ENCODE measurements at places on chromosomes 6 and 20.
A peak's percentile ranks its signal among the peaks of the same experiment; 100 is the strongest.

GRCh38 chr20:58875541-58876134 is 23.1 kb downstream of the GNAS start:
- DNase-seq, result no peak

DNA sequence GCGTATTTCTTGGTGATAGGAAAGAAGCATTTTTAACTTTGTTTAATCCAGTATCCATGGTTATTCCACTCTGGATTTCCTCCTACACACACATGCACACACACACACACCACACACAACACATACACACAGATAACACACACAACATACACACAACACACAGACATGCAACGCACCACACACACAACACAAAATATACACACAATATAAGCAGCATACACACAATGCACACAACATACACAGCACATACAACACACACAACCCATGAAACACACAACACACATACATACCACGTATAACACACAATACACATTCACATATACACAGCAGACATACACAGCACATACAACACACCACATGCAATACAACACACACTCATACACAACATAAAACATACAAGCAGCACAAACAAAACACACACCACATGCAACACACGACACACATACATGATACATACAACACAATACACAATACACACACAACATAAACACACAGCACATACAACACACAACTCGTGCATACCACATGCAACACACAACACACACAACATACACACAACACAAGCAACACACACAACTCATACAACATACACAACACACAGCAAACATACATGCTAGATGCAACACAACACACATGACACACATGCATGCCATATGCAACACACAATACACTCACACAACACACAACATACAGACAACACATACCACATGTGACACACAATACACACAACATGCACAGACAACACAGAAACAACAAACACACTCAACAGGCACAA is 13.0 kb downstream of the TTLL2 start:
- DNase-seq, result no peak

DNA sequence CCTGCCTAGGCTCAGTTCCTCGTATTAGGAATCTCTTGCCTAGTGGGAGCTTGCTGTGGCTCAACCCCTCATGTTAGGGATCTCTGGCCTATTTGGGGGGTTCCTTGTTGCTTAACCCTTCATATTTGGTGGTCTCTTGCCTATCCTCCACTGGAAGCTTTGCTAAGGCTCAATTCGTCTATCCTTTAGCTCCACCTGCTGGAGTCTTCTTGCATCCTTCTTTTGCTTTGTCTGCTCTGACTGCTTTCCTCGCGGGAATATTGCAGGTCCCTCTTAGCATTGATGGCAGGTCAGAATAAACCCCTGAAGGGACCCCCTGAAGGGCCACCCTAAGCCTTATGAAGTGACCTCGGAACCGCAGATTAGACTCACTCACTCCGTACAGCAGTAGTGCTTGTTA is 203.0 kb upstream of the TBX18 start:
- DNase-seq, result no peak

DNA sequence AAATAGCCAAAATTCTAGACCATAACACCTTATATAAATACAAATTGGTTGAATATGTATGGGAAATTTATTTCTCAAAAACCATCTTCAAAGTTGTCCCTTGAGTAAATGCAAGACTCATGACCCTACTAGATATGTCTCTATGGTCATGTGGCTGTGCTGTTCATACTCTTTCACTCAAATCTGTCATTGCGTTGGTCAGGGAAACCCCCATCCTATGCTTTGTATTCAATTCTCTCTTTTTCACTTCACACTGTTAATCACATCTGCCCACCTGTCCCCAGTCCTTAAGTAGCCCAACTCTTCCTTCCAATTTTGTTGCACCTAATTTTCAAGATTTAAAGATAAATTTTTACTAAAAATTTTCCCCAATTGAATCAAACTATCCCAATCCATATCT is 51.0 kb downstream of the RPS12 start:
- peak; percentile 28 for DNase-seq

GRCh38 chr6:104705095-104705707 is 154.5 kb downstream of the HACE1 start:
- DNase-seq, result peak; percentile 63

- DNase-seq, result no peak
These were observed 131.6 kb downstream of the PHACTR3 start for GRCh38 chr20:59735917-59736316.

DNA sequence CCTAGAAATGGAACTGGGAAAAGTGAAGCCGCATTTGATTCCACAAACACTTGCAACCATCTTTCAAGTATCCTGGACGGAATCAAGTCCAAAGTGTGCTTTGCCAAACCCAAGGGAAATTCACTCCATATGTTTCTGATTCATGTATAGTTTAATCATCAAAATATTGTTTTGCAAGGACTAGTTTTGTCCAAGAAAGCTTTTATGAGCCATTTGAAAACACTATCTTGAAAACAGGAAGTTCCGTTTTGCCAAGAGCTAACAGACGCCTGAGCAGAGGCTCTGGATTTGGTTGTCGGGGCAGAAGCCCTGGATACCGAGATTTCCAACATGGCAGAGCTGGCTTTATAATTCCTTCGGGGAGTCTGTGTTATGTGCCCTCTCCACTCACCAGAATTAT is 251.1 kb downstream of the PHACTR1 start:
- DNase-seq, result no peak

GRCh38 chr20:818001-818664 is 15.4 kb upstream of the FAM110A start:
- no peak for DNase-seq

- peak; percentile 19 for DNase-seq
These were observed 54.0 kb upstream of the REV3L start for GRCh38 chr6:111536910-111537527.

DNA sequence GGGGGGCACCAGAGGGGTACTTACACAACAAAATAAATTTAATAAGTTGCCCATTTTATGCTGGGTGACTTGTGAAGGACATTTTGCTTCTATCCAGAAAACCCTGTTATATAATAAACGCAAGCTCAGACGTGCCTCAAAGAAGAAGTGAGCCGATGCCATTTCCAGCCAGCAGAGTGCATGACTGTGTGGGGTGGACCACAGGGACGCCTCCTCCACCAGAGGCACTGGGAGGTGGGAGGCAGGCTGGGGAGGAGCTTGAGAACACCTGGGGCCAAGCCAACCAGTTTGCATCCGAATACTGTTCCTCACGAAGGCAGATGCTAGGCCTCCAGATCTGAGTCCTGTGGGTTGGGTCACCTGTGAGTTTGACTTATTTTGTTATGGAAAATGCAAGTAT is 363.8 kb downstream of the RNGTT start:
- DNase-seq, result no peak

DNA sequence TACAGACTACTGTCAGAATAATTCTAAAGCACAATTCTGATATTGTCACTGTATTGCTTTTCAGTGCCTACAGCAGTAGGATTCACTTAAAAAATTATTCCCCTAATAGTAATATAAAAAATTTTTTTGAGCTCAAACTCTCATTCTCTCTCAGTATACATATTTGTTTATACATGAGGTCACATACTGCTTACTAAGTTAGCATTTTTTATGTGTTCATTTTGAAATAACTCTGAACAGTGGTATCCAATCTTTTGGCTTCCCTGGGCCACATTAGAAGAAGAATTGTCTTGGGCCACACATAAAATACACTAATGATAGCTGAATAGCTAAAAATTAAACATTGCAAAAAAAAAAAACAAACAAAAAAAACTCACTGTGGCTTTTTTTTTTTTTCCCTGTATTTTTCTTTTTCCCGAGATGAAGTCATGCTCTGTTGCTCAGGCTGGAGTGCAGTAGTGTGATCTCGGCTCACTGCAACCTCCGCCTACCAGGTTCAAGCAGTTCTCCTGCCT is 38.6 kb downstream of the ASXL1 start:
- DNase-seq, result no peak

DNA sequence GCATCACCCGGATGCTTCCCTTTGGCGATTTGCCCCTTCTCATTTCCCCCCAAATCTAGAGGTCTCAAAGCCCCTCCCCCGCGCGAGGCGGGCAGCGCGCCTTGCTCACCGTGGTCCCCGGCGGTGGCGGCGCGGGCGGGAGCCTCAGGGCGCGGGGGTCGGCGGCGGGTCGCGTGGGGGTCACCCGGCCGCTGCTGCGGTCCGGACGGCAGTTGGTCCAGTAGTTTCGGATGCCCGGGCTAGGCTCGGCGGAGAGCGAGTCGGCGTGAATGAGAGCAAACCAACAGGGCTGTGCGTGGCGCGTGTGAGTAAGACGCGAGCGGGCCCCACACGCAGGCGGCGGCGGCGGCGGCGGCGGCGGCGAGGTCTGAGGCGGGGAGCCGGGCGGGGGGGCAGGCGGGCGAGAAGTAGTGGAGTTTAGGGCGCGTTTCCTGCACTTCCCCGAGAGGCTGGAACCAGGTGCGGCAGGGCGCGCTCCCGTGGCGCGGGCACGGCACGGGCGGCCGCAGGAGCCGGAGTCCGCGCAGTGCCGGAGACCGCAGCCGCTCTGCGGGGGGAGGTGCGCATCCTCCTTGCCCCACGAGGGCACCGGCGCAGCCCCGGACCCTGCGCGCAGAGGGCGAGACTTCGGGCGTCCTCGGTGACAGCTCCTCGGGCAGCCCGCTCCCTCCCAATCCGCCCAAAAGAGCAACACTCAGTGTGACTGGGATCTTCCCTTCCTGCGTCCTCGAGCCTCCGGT is 567 bp downstream of the HS3ST5 start:
- no peak for DNase-seq

DNA sequence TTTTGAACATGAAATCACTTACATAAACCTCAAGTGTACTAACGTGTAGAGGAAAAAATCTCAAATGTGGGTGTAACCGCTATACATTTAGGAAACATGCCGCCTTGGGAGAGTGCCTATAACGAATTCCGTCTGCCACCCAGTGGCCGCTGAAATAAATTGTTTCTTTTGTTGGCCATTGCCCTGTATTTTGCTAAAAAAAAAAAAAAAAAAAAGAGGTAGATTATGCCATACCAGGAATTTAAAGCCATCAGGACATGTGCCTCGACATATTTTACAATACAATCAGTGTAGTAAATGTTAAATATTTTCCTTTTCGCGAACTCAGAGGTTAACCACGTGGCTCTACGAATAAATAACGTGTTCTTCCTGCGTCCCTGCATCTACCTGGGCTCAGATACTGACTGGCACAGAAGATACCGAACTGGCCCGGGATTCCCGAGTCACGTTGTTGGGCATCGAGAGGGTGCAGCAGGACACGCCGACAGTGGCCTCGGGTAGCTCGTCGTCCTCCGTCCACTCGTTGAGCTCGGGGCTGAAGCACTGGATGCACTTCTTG is 14.3 kb downstream of the KLHL31 start:
- DNase-seq, result peak; percentile 81

- DNase-seq, result peak; percentile 78
These were observed 73.9 kb downstream of the AHI1 start for GRCh38 chr6:135423649-135424128.

DNA sequence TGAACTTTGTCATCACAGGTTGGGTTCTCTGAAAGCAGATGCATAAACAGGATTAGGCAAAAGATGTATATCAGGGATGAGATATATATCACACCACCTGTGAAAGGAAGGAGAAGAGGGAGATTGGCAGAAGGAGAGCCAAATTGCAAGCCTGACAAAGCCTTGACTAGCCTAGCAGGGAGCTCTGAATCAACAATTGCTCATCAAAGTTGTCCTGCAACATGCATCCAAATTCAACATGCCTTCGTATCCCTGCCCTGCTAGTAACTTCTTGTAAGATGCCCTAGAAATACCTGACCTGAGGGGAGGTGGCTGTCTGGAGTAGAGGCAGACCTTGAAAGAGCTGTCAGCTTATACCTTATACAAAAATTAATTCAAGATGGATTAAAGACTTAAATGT is 207.1 kb upstream of the HTR1E start:
- DNase-seq, result no peak

GRCh38 chr20:45933266-45934045 is 1.0 kb upstream of the PCIF1 start:
- DNase-seq, result peak; percentile 83

GRCh38 chr6:91081452-91082067 is 494.7 kb upstream of the MAP3K7 start:
- DNase-seq, result peak; percentile 41

- peak; percentile 23 for DNase-seq
These were observed 65.7 kb downstream of the PSMG4 start for GRCh38 chr6:3324262-3324942.

DNA sequence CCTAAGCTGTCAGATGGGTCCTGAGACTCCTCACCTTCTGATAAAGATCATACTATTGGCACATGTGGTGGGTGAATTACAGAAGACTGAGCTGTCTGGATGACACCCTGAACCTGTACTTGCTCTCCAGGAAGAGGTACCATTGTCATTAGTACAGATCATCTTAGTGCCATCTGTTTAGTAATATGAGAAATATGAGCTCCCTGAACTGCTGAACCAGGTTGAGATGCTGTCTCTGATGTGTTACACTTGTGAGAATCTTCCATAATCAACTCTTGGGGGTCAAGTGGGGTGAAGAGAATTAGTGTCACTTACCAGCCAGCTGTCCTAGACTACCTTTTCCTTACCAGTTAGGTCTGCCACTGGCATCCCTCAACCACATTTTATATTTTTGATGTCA is 531.0 kb downstream of the EPHA7 start:
- DNase-seq, result no peak

DNA sequence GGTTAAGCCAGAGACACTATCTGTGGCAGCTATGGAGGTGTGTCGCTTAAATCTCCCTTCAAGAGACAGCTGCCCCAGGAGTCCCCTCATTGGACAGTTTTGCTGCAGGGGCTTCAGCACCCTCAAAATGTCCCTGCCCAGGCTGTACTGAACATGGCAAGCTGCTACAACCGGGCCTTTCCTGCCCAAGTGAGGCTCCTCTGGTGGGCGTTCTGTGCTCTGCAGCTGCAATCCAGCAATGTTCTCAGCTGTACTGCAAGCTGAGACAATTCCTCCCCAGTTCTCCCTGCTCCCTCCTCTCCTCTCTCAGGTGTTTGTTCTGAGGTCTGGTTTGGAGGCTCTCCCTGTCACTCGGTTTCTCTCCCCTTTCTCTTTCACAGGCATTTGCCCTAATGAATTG is 190.8 kb upstream of the LAMP5 start:
- DNase-seq, result no peak
